ENCODE measurements at places on chromosomes 16 and 17.

GRCh38 chr17:66835476-66835875 is 559 bp downstream of the CACNG5 start:
- DNase-seq: no peak

DNA sequence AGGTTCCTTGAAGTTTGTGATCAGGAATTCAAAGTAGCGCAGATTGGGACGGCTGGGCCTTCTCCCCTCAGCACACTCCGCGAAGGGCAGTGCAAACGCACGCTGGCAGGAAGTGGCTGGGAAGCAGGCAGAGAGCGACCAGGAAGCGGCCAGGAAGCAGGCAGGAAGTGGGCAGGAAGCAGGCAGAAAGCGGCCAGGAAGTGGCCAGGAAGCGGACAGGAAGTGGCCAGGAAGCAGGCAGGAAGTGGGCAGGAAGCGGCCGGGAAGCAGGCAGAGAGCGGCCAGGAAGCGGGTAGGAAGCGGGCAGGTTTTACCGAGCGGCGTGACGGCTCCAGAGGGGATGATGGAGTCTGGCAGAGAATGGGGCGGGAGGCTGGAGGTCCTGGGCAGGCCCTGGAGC is 3.2 kb downstream of the DPEP1 start:
- no peak for DNase-seq

DNA sequence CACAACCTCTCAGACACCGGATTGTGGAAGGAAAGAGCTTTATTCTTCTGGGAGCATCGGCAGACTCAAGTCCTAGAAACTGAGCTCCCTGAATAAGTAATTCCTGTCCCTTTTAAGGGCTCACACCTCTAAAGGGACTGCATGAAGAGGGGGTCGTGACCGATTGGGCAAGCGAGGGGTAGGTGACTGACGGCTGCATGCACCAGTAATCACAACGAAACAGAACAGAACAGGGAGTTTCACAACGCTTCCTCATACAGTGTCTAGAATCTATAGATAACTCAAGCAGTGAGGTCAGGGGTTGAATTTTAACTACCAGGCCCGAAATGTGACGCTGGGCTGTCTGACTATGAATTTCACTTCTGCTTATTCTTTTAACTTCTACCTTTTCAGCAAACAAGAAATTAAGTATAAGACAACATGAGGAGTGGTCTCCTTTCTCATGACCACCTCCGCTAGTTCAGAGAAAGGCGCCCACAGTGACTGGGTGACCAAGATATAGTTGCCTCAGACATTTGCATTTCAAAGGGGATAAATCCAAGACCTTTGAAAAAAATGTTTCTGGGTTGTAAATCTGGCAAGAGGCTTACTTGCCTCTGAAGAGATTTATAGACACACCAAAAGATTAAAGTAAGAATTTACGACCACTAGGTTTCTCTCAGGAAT is 88.4 kb upstream of the ATF7IP2 start:
- no peak for DNase-seq

GRCh38 chr17:38731526-38732294 is 1.6 kb downstream of the CISD3 start:
- DNase-seq: no peak

DNA sequence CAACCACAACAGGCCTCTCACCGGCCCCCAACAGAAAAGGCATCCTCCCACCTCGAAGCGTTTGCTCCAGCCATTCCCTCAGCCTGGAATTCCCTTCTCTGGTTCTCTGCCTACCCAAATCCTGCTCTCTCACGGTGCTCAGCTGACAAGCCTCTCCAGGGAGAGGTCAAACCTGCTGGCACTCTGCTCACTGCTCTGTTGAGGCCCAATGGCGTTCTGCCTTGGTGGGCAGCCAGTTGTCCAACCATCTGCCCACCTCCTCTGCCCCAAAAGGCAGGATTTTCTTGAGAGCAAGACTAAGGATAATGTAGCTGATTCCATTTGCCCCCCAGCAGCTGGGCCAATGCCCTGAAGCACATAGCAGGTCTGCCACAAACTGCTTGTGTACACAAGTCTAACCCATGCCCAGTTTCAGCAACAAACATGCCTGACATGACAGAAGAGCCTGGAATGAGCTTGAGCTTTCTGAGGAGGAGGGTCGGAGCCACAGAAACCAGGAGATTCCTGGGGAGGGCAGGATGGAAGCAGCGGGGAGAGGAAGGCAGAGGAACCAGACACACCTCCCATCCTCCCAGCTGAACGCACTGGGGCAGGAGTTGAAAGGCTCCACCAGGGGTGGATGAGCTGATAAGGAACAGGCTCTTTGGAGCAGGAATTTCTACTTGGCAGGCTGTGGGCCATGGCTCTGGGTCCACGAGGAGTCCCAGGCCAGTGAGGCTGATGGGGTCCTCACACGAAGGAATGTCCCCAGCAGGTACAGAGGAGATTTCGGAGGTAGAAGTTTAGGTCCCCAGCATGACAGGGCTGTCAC is 23.9 kb downstream of the ARHGAP27 start:
- DNase-seq: no peak

- DNase-seq: no peak
Observed at GRCh38 chr17:39659279-39660010, 5.7 kb upstream of the TCAP start.

DNA sequence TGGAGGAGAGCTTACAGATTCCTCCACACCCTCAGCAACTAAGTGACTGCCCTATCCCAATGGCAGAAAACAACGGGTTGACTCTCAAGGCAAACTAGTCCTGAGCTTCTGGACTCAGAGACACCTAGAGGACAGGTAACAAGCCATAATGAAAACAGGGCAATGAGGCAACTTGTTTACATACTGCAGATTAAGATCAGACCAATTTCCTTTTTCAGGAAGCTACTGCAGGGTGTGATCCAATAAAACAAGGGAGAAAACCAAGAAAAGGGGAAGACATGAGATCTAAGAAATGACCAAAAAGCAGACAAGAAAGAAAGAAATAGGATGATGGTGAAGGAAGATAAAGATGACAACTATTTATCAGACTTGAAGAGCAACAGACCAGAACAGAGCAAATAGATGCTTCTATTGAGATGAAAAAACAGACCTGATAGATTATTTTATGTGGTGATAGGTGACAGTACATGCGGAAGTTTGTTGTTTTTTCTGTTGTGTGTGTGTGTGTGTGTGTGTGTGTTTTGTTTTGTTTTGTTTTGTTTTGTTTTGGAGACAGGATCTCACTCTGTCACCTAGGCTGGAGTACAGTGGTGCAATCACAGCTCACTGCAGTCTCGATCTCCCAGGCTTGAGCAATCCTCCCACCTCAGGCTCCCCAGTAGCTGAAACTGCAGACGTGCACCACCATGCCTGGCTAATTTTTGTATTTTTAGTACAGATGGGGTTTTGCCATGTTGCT is 120.7 kb downstream of the GAS7 start:
- no peak for DNase-seq

DNA sequence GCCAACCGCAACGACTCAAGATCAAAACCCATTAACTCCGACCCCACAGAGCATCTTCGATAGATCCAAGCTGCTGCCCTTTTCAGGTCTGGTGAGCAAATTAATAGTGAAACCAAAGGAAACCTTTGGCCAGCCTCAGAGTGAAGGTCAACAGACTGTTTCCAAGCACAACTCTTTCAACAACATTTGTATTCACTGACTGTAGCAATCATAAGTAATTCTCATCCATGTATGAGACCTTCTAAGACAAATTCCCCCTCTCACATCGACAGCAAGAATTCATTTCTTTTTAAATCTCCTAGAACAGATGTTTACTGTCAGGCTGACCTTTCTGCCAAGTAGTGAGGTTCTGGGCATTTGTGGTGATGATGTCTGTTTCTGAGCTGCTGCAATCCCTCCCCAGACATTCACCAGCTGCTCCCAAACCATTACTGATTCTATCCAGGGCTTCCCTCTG is 64.2 kb downstream of the SLC39A11 start:
- peak; percentile 79 for DNase-seq

DNA sequence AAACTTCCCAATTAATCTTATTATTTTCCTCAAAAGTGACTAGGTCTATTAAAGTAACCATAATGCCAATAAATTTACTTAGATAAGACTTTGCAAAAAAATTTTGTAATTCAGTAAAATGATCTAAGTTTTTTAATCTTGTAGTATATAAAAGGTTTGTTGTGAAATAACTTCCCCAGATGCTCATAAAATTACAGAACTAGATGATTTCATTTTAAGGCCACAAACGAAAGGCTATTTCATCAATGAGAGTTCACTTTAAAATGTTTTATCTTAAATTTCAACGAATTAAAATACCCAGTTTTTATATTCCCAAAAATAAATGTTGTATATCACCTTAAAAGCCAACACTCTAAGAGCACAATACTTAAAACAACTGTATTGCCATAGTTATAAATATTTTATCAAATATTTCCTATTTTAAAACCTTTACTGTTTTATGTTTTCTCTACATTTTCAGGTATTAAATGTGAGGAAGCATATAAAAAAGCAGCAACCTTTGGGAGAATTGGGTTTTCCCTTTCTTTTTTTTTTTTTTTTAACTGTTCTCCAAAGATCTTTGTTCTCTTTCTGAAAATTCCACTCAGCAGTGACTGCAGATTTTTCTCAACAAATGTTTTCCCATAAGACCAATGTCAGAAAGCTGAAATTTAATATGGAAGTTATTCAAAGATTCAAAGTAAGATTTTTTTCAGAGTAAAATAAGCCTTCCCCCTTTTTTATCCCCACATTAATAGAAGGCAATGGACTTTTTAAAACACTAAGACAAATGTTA is 169.9 kb downstream of the CYB561 start:
- DNase-seq: no peak

DNA sequence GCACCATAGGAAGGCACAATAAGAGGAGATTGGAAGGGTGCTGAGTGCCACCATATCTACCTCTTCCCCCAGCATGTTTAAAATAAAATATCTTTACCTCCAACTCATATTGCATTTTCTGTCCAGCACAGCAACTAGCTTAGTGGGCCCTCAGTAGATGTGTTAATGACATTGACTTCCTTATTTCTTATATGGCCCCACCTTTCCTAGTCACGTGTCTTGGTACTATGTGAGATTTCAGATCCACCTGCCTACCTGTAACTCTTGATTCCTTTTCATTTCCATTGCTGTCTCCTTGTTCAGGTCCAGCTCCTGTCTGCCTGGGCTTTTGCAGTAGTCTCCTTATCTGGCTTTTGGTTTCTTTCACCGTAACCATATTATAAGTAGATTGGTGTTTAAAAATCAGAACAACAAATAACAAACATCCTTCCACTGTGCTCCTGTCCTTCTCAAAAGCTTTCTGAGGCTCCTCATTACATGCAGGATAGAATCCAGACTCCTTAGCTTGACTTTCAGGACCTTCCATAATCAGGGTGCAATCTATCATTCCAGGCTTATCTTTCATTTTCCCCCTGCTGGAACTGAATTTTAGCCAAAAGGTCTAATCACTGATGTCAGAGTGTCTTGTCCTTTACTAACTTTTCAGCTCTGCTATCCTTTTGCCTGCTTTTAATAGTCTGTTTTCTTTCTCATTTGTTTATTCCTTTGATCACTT is 71.3 kb downstream of the FTO start:
- DNase-seq: no peak

GRCh38 chr17:14760719-14761411 is 460.0 kb downstream of the HS3ST3B1 start:
- no peak for DNase-seq

All from fibroblast of gingiva (primary cell).